ENCODE measurements at places on chromosomes 12 and 14. TPM values are rescaled to one million over a fixed set of nuclear protein-coding genes. Genes with fewer than 3 reads are reported as not detected.

The GPR137C gene
- total RNA-seq, result 5.2 TPM

The LTBP2 gene
- total RNA-seq, result 2.1 TPM

DNA sequence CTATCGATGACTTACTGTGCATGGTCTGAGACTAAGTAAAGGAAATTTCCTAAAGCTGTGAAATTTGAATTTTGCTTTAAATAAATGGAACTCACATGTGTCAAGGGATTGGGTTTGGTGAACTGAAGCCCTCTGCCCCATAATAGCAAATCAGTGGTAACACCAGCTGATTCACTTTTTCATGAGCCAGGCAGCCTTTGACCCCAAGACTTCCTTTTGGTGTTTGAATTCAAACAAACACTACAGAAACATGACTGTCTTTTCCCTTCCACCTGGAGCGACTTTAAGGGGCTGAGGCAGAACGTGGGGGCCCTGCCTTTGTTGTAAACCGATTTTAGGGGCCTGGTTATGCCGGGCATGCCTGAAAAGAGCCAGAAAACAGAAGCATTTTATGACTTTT is 28.8 kb downstream of the KCTD10 start:
- no peak overlapping the region for H3K27ac ChIP-seq
- no peaks in the 10 kb centered on the region for H3K4me1 ChIP-seq
- peaks cover 12% of the 10 kb centered on the region for H3K36me3 ChIP-seq
- H3K4me3 ChIP-seq, result no peak overlapping the region

DNA sequence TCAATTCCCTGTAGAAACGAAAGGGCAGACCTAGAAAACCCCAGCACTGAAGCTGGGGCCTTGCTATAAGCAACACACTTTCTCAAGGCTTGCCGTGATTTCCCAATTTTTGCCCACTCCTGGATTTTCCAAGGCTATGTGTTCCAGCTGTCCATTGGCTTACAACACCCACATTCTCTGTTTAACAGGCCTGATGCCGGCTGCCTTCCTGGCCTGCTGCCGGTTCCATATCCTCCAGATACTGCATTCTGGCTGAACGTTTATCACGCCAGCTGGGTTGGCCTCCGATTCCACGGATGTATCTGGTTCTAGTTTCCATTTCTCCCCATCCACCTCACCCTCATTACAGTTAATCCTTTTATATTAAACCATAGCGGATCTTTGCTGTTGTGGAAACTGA is 2.0 kb upstream of the PCNX1 start:
- no peaks in the 10 kb centered on the region for H3K27me3 ChIP-seq
- no peak overlapping the region for H3K4me3 ChIP-seq
- H3K36me3 ChIP-seq, result no peaks in the 10 kb centered on the region
- DNase-seq, result no peak
- peaks cover 17% of the 10 kb centered on the region for H3K4me1 ChIP-seq

DNA sequence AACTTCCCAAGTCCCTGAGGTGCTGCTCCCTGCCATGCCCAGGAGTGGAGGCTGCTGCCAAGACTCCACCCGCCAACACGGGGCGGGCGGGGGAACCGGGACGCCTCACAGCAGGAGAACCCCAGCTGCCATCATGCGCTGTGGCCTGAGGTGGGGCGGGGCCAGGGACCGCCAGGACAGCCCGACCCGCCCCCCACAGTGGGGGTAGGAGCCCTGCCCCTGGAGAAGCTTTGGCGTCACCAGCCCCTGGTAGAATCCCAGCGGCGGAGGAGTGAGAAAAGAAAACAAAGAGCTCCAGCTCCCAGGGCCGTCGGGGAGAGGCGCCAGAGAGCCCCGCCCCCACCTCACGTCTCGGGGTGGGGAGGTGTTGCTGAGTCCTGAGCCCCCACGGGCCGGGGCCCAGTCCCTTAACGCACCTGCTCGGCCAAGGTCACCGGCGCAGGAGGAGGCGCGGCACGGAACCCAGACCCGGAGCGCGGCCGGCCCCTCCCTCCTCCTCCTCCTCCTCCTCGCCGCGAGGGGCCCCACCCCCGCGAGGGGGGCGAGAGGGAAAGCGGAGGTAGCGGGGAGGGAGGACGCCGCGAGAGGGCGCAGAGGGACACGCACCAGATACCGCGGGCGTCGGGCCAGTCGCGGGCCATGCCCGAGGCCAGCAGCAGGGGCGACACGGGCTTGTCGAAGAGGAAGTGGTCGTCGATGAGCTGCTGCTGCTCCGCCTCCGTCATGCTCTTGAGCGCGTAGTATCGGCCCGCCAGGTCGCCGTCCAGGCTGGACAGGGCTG is 1.8 kb downstream of the CKB start:
- no peaks in the 10 kb centered on the region for H3K36me3 ChIP-seq
- peak; percentile 84 for DNase-seq
- peaks cover 17% of the 10 kb centered on the region for H3K4me1 ChIP-seq
- no peak overlapping the region for H3K27ac ChIP-seq
- H3K4me3 ChIP-seq, result peak overlapping the region; percentile 90

DNA sequence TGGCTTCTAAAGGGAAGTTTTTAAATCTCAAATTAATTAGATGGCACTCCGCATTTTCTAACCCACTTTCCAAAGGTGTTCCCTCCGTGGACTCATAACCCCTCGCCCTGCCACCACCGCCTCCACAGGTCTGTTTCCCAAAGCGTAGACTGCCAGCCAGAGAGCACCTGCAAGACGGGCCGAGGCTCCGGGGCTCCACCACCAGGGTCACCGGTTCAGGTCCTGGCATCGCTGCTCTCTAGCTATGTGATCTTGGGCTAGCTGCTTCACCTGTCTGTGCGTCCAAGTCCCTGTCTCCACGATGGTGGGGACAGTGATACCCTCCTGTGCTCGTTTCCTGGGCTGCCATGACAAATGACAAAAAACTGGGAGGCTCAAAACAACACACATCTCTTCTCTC is 11.5 kb downstream of the RIMBP2 start:
- DNase-seq, result no peak
- H3K27ac ChIP-seq, result no peak overlapping the region
- H3K27me3 ChIP-seq, result no peaks in the 10 kb centered on the region
- no peak overlapping the region for H3K4me3 ChIP-seq
- H3K4me1 ChIP-seq, result no peaks in the 10 kb centered on the region
